ENCODE measurements at places on chromosomes 12 and 14. TPM values are rescaled to one million over a fixed set of nuclear protein-coding genes. Genes with fewer than 3 reads are reported as not detected.

PLEK2 gene
- total RNA-seq = 12.4 TPM

IL23A gene
- not detected for total RNA-seq

TBC1D30 gene
- not detected for total RNA-seq

KERA gene
- not detected for total RNA-seq

SLC22A17 gene
- total RNA-seq = 32.8 TPM

PARPBP gene
- total RNA-seq = 10.1 TPM

KIF5A gene
- under 0.01 TPM for total RNA-seq

RBP5 gene
- total RNA-seq = not detected

PAX9 gene
- total RNA-seq = not detected

TGM1 gene
- total RNA-seq = 1.3 TPM

TMEM132C gene
- total RNA-seq = not detected

KRT72 gene
- total RNA-seq = not detected

PPTC7 gene
- total RNA-seq = 3.4 TPM

FGF23 gene
- not detected for total RNA-seq

FOXA1 gene
- total RNA-seq = not detected

LHX5 gene
- total RNA-seq = not detected

OTX2 gene
- not detected for total RNA-seq

DLGAP5 gene
- 11.0 TPM for total RNA-seq

NPFF gene
- not detected for total RNA-seq

SLC25A47 gene
- not detected for total RNA-seq

LARP4 gene
- total RNA-seq = 17.4 TPM

SPIC gene
- total RNA-seq = not detected

SDR9C7 gene
- not detected for total RNA-seq

CISTR gene
- not detected for total RNA-seq

Data from GM23248 (cell line).